NCI-H2171 treated with DMSO at 0.1 percent for 48 hours (cell line): ENCODE measurements at places on chromosomes 6 and 20.

DNA sequence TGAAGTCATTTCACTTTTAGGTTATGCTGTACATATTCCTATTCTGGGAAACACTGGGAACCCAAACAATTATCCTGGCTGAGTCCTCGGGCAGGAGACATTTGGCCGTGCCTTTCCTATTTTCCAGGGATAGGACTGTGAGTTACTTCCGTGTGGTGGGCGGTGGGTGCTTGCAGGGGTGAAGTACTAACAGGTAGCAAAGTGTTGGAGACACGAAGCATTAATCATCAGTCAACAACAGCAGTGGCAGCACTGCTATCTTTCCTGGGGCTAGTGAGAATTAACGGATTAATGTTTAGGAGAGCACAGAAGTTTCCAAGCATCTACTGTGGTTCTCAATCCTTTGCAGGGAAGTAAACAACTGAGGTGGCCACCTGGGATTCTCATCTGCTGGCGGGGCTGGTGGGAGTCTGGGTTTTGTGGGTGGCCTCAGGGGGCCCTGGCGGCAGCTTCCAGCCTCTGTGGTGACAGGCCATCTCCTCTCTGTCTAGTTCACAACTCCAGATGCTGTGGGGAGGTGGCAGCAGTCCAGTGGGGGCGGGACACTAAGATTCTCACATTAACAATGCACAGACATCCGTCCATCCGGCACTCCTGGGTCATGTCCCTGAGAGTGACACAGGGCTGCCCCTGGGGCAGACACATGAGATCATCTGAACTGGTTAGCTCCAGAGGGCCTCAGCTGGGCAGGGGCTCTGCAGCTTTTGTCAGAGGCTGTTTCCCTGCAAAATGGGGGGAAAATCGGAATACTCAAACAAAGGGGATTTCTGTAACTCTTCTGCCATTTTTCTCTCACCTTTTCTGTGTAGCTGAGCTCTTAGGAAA lies 90.9 kb downstream of the GJA10 start:
- peak; percentile 75 for DNase-seq

- peak; percentile 88 for DNase-seq
Observed at GRCh38 chr6:5762561-5762968, 244.2 kb downstream of the NRN1 start.

DNA sequence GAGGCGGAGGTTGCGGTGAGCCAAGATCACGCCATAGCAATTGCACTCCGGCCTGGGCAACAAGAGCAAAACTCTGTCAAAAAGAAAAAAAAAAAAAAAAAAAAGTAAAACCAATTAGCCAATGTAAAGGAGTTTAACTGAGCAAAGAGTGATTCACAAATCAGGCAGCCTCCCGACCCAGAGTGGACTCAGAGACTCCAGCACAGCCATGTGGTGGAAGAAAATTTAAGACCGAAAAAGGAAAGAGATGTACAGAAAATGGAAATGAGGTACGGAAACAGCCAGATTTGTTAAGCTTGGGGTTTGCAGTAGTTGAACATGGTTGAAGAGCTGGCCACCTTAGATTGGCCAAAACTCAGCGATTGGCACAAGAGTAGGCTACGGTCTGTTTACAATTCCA lies 51.4 kb downstream of the ERMARD start:
- DNase-seq = no peak

DNA sequence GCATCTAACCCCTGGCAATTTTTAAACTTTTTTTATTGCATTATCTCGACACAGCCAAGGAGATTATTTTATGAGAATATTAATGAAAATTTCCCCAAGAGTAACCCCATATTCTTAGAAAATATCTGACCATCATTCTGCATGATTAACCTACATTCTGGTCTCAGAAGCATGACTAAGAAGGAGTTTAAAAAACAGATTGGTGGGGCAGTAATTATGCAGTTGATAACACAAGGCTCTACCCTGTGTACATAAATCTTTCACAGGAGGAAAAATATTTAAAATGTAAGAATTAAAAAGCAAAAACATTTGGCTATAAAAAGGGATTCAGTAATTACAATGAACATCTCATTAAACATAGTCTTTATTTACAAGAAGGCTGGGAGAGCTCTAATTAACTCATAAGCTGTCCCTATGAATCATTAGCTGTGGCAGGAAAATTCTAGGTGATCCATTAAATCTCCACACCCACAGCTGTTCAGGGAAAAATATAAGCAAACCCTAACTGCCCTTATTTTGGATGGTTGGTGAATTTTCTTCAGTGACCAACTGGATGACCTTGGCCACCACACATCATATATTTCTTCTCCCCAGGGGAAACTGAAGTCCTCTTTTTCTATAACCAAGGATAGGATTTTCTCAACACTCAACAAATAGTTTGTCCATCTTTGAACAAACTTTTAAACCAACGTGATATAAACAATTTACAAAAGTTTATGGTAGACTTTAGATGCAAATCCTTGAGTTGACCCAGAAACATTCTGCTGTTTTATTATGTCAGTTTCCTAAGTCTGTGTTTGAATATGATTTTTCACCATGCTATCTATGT lies 59.5 kb downstream of the PDE7B start:
- DNase-seq = no peak

GRCh38 chr6:30206152-30206551 lies 7.1 kb downstream of the TRIM26 start:
- DNase-seq = no peak

- DNase-seq = no peak
Observed at GRCh38 chr6:133966654-133967329, 13.8 kb downstream of the TBPL1 start.

GRCh38 chr20:47427746-47428145 lies 71.2 kb upstream of the ZMYND8 start:
- DNase-seq = no peak

DNA sequence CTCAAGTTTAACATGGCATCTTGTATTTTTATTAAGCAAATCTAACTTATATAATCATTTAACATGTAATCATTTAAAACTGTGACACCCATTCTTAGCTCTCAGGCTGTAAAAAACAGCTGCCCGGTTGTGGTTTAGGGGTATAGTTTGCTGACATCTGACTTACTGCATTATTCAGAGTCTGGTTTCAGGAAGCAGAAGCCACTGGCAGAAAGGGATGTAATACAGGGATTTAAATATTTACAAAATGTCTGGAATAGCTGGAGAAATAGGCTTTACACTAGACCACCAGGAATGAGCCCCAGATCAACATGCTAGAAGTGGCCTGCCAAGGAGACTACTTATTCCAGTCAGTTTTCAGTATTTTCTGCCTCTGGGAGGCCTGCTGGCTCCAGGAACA lies 421.1 kb downstream of the CD109 start:
- DNase-seq = no peak

- DNase-seq = no peak
Observed at GRCh38 chr20:39909447-39909846, 779.6 kb downstream of the MAFB start.

GRCh38 chr6:116974526-116975316 lies 97.7 kb downstream of the RFX6 start:
- DNase-seq = no peak

DNA sequence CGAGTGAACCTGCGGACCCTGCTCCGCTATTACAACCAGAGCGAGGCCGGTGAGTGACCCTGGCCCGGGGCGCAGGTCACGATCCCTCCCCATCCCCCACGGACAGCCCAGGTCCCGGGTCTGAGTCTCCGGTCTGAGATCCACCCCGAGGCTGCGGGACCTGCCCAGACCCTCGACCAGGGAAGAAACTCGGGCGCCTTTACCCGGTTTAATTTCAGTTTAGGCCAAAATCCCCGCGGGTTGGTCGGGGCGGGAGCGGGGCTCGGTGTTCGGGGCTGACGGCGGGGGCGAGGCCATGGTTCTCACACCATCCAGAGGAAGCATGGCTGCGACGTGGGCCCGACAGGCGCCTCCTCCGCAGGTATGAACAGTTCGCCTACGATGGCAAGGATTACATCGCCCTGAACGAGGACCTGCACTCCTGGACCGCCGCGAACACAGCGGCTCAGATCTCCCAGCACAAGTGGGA lies 46.9 kb upstream of the TRIM26 start:
- no peak for DNase-seq

DNA sequence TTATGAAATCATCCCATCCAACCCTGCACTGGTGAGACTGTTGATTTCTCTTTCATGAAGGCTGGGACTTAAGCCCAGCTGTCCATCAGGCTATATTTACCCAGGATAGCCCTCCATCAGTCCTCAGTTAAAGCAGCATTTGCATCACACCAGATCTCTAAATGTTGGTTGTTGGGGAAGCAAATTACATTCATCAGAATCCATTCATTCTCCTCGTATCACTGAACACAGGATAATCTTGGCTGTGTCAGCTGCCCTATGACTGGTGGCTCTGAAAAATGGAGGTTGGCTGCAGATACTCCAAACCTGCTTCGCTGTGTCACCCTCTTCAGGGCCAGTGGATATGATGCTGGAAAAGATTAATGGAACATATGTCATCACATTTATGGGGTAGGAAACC lies 718.3 kb downstream of the KIF16B start:
- DNase-seq = peak; percentile 8

DNA sequence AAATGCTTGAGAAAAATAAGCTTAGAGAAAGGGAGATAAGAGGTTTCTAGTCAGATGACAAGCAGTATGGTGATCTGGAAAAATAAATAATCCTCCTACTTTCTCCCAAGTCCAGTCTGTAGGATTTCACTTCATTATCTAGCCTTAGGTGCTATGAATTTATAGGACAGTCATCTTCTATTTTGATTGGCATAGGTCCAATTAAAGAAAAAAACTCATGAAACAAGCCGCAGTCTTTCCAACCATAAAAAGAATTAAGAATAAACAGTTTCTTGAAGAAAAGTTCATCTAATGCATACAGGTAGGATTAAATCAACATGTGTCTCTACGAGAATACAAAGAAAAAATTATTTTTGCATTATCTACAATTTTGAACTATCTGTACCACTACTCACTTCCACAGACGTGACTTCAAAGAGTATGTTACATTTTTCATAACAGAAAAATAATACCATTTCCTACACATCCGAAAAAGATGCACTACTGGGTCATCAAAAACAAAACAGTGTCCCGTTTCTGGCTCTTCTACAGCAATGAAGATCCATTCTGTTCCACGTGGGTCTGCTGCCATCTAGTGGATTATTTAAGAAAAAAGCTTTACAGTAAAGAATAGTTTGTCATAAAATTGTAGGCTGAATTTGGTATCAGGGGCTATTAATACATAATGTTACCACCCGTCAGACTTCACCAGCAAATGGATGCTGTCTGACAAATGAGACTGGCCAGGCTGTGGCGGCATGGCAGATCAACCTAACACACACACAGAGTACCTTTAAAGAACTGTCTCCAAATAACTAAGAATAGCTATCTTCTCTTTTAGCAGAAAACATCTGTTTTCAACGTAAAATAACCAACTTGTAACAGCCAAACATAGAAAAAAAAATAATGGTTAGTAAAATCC lies 28.9 kb downstream of the STX7 start:
- peak; percentile 65 for DNase-seq

- DNase-seq = no peak
Observed at GRCh38 chr6:11714798-11715285, 63.8 kb downstream of the ADTRP start.

GRCh38 chr6:130520221-130520620 lies 154.4 kb downstream of the TMEM200A start:
- DNase-seq = no peak

- DNase-seq = no peak
Observed at GRCh38 chr6:4446982-4447381, 311.6 kb upstream of the ECI2 start.

DNA sequence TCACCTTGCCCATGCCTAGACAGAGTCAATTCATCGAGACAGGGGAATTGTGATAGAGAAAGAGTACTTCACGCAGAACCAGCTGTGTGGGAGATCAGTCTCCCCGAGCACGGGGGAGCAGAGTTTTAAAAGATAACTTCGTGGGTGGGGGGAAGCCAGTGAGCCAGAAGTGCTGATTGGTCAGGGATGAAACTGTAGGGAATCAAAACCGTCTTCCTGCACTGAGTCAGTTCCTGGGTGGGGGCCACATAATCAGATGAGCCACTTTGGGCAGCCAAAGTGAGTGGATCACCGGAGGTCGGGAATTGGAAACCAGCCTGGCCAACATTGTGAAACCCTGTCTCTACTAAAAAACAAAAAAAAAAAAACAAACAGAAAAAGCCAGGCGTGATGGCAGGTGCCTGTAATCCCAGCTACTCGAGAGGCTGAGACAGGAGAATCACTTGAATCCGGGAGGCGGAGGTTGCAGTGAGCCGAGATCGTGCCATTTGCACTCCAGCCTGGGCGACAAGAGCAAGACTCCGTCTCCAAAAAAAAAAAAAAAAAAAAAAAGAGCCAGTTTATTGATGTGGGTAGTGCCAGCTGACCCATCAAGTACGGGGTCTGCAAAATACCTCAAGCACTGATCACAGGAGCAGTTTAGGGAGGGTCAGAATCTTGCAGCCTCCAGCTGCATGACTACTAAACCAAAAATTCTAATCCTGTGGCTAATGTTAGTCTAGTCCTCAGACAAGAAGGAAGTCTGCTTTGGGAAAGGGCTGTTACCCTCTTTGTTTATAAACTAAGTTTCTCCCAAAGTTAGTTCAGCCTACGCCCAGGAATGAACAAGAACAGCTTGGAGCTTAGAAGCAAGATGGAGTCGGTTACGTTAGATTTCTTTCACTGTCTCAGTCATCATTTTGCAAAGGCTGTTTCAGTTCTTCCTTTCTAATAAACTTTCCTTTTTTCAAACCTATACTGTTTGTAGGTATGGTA lies 3.9 kb upstream of the TRIM39 start:
- DNase-seq = no peak

GRCh38 chr6:46528961-46529750 lies 37.9 kb upstream of the RCAN2 start:
- DNase-seq = no peak
